ENCODE measurements at places on chromosomes 11 and 22.

DNA sequence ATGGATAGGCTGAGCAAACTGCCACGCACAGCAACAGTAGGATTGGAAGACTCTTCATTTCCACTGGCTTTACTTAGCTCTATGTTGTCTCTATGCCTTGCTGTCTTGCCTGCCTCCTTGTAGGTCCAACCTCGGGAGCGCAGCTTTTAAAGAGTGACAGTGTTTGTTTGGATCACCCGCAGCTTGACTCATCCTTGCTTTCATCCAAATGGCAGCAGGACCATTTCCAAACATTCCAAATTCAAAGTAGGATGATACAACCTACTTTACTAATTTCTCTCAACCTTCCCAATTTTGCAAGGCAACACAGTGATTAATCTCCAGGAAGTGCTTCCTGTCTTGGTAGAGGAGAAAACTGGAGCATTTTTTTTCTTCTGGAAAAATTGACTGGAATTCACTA, at the start of gene MMP3:
Gene MMP3, minus strand, starts transcription at position 121 of the 400 bp plus-strand sequence. Its CDS starts 63 bp downstream, at position 58.
- no peak for DNase-seq

DNA sequence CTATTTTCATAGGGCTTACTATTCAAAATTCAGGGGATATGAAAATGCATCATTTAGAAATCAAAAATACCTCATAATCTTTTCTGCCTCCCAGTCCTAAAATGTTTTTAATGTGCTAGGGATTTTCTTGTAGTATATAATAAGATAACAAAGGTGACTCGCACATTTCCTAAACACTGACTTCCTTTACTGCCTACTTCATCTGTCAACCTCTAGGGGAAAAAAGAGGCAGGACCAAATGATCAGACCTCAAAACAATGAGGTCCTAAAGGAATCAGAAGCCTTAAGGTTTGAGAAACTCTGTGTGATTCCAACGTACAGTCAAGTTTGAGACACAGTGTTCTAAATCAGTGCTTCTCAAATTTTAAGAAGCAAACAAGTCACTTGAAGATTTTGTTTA, 56.1 kb upstream of the POU2AF2 start:
- no peak for DNase-seq

DNA sequence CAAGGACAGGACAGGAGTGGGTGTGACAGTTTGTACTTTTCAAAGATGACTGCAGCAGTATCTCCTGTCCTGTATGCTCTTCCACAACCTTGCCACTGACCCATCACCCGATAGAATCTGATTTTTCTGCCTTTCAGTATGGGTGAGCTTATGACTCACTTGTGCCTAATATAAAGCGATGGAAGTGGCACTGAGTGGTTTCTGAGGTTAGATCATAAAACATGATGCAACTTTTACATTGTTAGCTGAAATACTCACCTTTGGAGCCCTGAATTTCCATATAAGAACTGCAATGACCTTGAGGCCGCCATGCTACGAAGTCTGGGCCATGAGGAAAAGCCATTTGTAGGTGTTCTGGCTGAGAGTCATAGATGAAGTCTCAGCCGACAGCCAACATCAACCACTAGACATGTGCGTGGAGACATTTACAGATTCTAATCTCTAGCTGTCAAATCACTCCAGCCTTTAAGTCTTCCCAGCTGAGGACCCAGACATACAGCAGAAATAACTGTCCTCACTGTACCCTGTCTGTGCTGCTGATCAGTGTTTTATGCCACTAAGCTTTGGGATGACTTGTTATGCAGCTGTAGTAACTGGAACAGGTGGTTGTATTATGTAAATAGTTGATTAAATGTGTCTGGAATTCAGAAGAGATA, 105.9 kb upstream of the ARHGAP20 start:
- DNase-seq, result no peak

DNA sequence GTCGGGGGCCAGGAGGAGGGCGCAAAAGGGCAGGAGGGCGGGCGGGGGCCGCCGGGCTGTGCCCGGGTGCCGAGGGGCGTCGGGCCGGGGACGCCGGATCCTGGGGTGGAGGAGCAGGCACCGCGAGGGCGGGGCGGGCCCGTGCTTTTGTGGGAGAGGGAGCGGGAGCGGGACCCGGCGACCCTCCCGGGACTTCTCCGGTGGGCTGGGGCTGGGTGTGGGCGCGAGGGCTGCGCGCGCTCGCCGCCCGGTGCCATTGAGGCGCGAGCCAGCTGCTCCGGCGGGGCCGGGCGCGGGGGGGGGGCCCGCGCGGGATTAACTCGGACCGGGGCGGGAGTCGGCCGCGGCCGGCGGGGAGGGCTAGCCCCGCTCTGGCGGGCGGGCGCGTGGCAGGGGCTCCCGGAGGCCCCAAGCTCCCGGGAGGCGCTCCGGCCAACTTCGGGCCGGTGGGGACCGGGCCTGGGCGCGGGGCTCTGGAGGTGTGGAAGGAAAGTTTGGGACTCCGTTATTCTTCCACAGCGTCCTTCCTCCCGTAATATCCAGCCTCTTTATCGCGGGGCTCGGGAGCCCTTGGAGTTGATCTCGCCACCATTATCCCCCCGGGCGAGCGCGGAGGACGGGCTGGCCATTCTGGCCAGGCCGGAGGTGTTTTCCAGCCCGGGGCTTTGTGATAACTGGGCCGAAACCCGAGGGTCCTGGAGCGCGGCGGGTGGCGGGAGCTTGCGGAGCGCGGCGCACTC, 936 bp downstream of the CECR2 start:
- peak; percentile 6 for DNase-seq

DNA sequence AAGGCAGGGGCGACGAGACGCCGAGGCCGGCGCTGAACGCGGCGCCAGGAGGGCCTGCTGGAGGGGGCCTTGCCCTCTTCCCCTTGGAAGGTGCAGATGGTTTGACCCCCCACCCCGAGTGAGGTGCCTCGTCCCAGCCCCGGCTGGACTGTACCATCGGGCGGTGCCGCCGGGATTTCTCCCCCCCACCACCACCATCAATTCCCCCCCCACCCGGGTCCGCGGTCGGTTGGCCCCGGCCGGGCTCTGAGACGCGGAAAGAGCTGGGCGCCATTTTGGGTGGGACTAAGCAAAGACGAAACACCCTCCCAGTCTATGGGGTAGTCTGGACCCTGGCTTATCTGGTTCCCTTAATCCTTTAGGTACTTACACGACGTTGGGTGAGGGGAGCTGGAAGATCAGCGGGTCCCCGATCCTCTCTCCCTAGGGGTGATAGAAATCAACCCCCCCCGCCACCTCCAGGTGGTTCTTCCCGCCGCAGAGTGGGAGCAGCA, at the start of gene PRDM10:
Gene PRDM10, minus strand, starts transcription at position 484 of the 494 bp plus-strand sequence. CDS start 41,871 bp downstream, outside the sequence.
- peak; percentile 87 for DNase-seq

GRCh38 chr22:20563466-20563906, 56.1 kb downstream of the MED15 start:
- no peak for DNase-seq

- DNase-seq, result no peak
Observed at GRCh38 chr11:131486100-131486499, 115.7 kb downstream of the NTM start.

- DNase-seq, result no peak
Observed at GRCh38 chr11:19075636-19076035, 15.1 kb upstream of the MRGPRX2 start.

DNA sequence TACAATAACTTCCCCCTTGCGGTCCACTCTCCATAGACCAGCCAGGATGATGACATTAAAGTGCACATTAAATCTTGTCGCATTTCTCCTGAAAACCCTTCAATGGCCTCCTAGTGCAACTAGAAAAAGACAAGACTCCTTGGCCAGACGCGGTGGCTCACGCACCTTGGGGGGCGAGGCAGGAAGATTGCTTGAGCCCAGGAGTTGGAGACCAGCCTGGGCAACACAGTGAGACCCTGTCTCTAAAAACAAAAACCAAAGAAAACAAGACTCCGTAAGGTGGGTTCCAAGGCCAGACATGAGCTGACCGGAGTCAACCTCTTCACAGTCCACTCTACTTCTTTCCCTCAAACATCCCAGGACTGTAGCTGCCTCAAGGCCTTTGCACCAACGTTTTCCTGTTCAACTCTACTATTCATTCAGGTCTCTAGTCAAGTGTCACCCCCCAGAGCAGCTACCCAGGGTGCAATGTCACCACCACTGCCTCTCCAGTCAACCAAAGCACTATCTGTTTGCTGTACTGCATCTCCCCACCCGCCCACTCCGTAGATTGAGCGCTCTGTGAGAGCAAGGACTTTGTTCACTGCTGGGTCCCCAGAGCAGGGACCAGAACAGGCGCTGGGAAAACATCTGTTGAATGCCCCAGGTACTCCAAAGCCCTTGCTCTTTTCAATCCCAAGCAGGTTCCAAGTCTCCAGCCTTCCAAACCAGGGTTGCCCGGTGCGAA, 739 bp downstream of the ZMAT5 start:
- DNase-seq, result peak; percentile 28

DNA sequence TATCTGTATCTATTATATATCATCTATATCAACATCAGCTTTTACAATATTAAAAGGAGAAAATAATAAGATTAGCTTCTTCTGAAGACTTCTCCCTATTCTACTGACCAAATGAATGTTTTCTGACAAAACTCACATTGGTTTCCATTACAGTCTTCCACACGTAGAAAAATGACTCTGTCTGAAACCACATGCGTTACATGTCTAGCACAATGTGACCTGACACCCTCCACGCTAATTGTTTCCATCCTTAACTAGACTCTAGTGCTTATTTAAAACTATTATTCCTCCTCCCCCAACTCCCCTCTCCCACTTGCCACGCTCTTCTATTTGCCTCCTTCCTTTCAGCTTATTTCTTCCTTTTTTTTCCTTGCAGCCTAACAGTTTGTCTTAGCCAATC, 172.1 kb downstream of the ADAMTS15 start:
- no peak for DNase-seq

DNA sequence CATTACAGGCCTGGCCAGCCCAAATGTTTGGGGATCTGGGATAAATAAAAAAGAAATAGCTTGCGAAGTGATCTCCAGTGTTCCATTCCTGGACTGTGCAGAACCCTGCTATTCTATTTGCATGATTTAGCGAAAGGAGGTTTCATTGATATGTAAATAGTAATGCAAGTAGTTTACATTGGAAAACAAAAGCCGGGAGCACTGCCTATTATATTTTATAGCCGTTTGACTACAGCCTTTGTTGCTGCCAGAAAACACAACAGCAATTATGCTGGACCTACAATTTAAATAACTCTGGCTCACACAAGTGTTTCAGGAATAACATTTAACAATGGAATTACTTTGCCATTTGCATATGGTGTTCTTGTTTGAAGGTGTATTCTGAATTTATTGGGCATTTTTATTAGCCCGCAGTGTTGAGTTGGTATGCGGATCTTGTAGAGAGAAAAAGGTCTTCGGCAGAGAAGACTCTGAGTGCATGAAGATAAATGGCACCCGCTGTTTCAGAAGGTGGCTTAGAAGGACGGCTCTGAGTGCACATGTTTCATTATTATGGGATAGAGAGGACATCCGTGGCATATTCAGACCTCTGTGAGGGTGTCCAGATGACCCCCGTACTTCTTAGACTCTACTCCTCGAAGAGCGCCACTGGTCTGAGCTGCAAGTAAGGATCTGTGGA, 315.0 kb downstream of the BRD1 start:
- DNase-seq, result no peak

GRCh38 chr22:48581796-48582469, 1245.7 kb downstream of the BRD1 start:
- DNase-seq, result no peak

DNA sequence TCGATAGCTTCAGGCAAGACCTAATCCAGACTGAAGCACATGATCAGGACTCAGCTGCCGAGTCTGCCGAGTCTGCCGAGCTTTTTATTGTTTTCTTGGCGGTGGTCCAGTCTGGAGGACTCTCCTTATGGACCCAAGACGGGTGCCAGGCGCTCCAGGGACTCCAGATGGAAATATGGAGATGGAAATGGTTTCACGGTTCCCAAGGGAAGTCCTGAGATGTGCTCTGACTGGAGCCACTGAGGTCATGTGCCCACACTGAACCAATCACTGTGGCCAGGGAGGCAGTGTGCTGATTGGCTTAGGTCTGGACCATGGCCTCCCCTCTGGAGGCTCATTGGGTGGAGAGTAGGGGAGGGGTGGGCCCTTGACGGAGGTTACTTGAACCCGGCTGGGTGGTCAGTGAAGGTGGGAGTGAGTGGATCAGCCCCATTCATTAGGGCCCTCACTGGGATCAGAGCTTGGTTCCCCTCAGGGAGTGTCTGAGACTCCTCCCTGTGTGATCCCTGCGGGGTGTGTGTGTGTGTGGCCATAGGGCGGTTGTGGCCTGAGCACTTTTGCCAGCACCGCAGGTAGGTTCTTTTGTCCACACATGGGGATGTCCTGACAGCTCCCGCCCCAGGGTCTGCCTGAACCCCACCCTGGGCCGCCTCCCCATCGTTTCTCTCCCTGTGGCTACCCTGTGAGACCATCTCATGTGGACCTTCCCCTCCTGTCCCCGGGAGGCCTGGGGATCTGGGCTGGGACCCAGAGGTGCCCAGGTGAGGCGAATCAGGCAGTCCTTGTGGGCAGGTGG, 14.0 kb downstream of the RPS6KA4 start:
- DNase-seq, result no peak

DNA sequence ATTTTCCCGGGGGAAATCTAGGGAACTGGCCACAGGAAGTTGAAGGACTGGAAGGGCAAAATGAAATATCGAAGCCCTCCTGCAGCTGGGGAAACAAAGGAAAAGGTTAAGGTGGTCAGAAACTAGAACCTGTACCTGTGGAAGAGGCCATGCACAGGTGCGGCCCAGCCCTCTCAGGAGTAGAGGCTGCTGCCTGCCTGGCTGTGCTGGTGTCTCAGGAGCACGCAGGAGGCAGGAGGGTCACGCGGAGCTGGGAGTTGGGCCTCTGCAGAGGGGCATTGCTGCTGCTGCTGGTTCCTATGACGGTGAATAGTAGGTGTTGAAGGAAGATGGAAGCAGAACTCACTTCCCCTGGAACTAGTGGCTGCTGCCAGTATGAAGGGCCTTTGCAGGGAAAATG, 425.7 kb downstream of the NTM start:
- no peak for DNase-seq

DNA sequence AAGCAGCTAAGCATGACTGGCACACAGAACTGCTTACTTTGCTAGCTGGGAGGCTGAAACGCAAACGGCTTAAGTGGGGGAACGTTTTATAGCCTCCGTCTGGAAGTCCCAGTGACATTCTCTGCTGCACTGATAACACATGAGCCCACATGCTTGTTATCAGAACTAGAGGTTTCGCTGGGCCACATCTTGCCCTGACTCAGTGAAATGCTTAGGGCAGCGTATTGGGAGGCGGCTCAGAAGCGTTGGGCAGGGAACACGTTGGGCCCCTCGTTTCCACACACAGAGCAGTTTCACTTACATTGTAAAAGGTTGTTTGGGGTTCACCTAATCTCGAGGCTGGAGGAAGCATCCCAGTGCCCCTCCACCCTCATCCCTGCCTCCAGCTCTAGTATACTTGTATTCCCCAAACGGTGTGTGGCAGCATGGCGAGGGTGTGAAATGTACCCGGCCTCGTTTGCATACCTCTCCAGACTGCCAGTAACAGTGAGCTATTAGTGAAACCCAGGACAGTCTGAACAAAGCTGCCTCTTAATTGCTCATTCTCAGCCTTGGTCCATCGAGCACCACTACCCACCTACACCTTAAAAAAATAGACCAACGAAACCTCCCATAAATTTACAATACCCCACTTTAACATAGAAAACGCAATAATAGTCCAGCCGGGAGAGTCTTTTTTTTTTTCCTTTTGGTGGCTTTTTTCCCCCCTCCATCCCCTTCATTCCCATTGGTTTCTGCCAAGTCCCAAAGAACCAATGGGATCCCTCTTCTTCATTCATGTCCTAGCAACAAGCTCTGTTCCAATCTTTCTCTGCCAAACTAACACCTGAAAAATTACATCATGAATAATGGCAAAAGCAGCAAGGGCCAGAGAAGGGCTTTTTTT, 218.8 kb upstream of the SORL1-AS1 start:
- DNase-seq, result no peak
